ENCODE measurements at places on chromosomes 16 and 17.

- DNase-seq = no peak
These were observed 22.6 kb upstream of the ITGA3 start for GRCh38 chr17:50033316-50033715.

GRCh38 chr17:50185631-50186471 is 15.6 kb downstream of the COL1A1 start:
- DNase-seq = no peak

DNA sequence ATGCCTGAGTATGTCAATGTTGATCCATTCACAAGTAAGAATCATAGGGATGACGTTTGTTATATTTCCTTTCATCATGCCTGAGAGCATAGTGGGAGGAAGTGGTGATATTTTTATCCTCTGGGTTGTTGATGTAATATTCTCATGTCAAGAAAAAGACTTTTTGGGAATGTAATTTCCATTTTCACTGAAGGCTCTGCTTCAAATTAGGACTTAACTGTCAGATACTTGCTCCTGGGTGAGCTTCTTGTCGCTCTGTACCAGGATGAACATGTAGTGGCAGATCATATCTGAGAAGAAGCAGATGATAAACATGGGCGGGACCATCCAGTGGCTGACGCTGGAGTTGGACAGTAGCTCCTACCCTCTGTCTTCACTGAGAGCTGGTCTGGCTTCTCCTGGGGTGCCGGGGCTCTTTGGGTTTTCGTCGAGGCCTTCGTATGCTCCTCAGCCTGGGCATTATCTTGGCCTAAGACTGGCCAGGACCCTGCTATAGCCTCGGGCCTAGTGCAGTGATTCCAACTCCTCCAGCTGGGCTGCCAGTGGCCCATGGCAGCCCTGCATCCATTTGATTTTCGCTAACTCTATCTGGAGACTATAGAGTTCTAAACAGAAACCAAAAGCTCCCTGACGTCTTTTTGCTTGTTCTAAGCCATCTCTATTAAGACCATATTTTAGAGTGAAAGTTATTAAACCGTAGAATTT is 19.7 kb downstream of the CYB5B start:
- DNase-seq = peak; percentile 11

DNA sequence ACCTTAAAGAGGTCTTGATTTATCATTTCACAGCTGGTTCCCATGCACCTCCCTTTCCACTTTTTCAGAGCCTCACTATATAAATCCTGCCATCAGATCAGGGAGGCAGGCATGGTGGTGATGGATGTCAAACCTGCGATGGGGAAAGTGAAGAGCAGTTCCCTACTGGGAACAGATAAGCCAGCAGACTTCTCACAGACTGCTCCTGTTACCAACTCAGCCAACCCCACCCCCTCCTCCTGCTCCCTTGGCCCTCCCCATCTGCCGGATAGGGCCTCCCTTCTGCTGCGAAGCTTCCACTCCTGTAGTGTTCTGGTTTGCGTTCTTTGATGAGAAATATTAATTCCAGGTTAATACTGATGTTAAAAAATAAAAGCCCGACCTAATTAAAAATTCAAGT is 232.1 kb downstream of the STX8 start:
- DNase-seq = no peak

DNA sequence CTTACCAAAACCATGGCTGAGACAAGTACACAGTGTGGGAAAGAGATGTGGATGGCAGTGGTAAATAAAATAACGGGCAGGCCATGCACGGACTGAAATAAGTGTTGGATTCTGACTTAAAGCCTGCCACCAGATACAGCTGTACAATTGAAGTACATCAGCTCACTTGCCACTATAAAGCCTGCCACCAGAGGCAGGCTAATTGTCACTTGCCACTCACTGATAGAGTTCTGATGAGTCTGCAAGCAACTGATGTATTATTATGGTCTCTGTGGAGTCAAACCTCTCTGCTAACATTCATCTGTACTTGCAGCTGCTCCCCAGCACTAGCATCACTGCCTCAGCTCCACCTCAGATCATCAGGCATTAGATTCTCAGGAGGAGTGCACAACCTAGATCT is 93.0 kb downstream of the CYTH1 start:
- DNase-seq = no peak

GRCh38 chr17:72334205-72334604 is 213.4 kb downstream of the SOX9 start:
- no peak for DNase-seq

- no peak for DNase-seq
These were observed 142.3 kb downstream of the ZFHX3 start for GRCh38 chr16:72905581-72905980.
